ENCODE measurements at places on chromosomes 13 and 19. TPM values are rescaled to one million over a fixed set of nuclear protein-coding genes. Genes with fewer than 3 reads are reported as not detected.

HRC gene
- total RNA-seq, result 868 TPM

CNFN gene
- 0.55 TPM for total RNA-seq

APOC4 gene
- not detected for total RNA-seq

RGCC gene
- 40.2 TPM for total RNA-seq

ATP4A gene
- not detected for total RNA-seq

PTPRH gene
- total RNA-seq, result 0.47 TPM

CYP4F8 gene
- not detected for total RNA-seq

SELENOV gene
- total RNA-seq, result not detected

TFPT gene
- total RNA-seq, result 14.3 TPM

KXD1 gene
- 43.9 TPM for total RNA-seq

CAMSAP3 gene
- total RNA-seq, result 2.6 TPM

ATP8B3 gene
- 0.89 TPM for total RNA-seq

MBD3L2 gene
- not detected for total RNA-seq

ZNF784 gene
- total RNA-seq, result 13.4 TPM

MEIOSIN gene
- not detected for total RNA-seq

LYL1 gene
- 8.8 TPM for total RNA-seq

ACER1 gene
- total RNA-seq, result not detected

ZSCAN1 gene
- total RNA-seq, result not detected

FUT1 gene
- total RNA-seq, result 1.6 TPM

DLEU7 gene
- not detected for total RNA-seq

NOP53 gene
- total RNA-seq, result 169 TPM

ARGLU1 gene
- 32.4 TPM for total RNA-seq

ZNF730 gene
- total RNA-seq, result not detected

ZNF433 gene
- 3.1 TPM for total RNA-seq

IFNL1 gene
- total RNA-seq, result not detected

CARS2 gene
- 54.5 TPM for total RNA-seq

CRLF1 gene
- 21.4 TPM for total RNA-seq

PCDH20 gene
- 3.7 TPM for total RNA-seq

ADGRE3 gene
- not detected for total RNA-seq

IGFL2 gene
- total RNA-seq, result not detected

OR7A5 gene
- not detected for total RNA-seq

BRSK1 gene
- 1.9 TPM for total RNA-seq

TBC1D17 gene
- total RNA-seq, result 47.7 TPM

SHISA2 gene
- total RNA-seq, result 0.07 TPM

KLK12 gene
- total RNA-seq, result not detected

PRODH2 gene
- total RNA-seq, result not detected

CCDC97 gene
- 15.9 TPM for total RNA-seq
